Cerebellar nuclear complex (tissue), 1 donor: ENCODE measurements at places on chromosomes 4 and X.

DNA sequence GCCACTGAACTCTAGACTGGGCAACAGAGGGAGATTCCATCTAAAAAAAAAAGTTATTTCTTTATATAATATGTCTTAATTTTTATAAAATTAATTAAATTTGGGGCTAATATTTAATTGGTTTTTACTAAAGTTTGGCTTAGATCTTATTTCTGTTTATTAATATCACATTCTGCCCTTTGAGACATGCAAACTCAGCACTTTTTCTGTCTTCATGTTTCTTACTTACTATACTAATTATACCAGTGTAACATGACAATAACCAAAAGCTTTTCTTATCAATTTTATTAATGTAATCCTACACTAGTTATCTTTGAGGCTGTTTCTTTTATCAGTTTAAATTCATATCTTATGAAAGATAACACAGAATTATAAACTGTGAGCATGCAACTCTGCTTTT is 475.9 kb upstream of the GRID2 start:
- no peak for DNase-seq

- no peak for DNase-seq
Measured at GRCh38 chr4:174928174-174928573, 10.0 kb downstream of the ADAM29 start.

GRCh38 chr4:76175336-76175735 is 27.1 kb upstream of the NUP54 start:
- DNase-seq = no peak

- no peak for DNase-seq
Measured at GRCh38 chr4:88381123-88381522, 2.5 kb downstream of the HERC6 start.

DNA sequence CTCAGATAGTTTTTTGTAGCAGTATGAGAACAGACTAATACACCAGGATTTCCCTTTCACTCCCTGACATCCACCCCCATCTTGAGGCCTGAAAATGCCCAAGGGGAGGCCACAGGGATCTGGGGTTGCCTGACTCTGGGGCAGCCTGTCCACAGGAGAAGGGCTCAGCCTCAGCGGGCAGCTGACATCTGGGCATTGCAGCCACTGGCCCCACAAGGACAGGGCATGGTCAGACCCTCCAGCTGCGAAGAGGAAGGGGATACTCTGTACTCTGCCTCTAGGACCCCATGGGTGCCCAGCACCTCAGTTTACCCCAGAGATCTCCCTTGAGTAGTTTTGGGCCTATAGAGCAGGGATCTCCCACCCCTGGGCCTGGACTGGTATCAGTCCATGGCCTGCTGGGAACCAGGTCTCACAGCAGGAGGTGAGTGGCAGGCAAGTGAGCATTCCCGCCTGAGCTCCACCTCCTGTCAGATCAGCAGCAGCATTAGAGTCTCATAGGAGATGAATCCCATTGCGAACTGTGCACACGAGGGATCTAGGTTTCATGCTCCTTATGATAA is 138.9 kb downstream of the HMX1 start:
- no peak for DNase-seq

GRCh38 chr4:63922146-63922545 is 487.1 kb downstream of the TECRL start:
- DNase-seq = no peak

- DNase-seq = no peak
Measured at GRCh38 chrX:15744181-15744867, 6.3 kb downstream of the CA5B start.

DNA sequence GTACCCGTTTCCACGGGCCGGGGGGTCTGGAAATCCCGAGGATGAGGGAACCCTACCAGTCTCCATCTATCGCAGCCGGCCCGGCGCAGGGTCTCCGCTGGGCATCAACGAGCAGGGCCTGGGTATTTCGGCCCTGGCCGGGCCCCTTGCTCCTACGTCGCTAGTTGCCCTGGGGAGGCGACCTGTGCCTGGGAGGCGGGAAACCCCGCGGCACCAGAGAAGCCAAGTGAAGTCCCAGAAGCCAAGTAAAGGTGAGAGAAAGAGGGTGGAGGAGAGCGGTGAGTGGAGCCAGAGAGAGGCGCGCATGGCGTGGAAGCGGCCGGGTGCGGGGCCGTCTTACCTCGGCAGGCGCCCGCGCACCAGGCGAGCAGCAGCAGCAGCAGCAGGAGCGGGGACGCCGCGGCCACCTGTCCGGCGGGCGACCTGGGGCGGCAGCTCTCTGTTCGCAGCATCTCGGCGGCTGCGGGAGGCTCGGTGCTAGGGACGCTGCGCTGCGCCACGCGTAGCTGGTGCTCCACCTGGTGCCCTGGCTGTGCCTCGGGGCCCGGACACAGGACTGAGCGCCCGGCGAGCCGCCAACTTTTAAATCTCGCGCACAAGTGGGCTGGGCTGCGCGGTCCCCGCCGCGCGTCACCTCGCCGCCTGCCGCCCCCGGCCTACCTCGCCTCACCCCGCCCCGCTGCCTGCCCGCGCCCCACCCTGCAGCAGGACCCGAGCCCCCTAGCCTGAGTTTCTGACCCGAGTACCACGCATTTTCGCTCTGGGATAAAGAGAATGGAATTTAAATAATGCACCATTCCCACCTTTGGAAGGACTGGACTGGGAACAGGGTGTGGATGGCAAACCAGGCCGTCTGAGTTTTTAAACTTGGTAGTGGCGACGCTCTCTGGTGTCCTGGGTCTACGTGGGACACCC is at the start of gene NMU:
TSS of gene NMU (minus strand) at position 558 of the 915 bp plus-strand sequence. CDS start at position 452, 106 bp downstream.
- DNase-seq = no peak

- no peak for DNase-seq
Measured at GRCh38 chr4:149752729-149753128, 62.9 kb downstream of the IQCM start.

- no peak for DNase-seq
Measured at GRCh38 chr4:95256108-95256835, 292.5 kb downstream of the UNC5C start.

DNA sequence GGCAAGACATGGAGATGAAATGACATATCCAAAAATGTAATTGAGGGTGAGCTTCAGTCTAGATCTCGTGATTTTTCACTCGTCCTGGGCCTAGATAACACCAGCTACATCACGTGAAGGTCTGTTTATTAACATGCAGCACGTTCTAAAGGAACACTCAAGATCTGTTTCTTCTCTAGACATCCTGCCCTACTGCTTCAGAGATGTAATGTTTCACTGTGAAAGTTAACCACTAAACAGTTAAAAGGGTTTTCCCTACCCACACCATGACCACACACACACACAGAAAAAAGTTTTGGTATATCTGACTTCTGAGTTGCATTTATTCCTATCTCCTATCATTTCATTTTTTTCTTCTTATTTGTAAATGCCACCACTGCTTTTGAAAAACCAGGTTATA is 52.3 kb upstream of the SMIM31 start:
- no peak for DNase-seq

GRCh38 chrX:122475306-122475705 is 708.8 kb upstream of the GRIA3 start:
- DNase-seq = no peak

DNA sequence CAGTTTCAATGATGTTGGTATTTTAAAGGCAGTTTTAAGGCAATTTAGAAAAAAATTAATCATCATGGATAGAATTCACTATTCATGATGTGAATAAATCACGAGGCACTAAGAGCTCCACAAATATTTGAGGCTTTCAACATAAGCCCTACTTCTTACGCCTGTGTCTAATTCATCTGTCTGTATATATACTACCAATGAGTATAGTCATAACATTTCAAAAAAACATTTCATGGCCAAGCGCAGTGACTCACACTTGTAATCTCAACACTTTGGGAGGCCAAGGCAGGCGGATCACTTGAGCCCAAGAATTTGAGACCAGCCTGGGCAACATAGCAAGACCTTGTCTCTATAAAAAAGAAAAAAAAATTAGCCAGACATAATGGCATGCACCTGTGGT is 56.5 kb downstream of the FBXL5 start:
- DNase-seq = no peak

- no peak for DNase-seq
Measured at GRCh38 chrX:19836337-19836736, 51.1 kb downstream of the SH3KBP1 start.

DNA sequence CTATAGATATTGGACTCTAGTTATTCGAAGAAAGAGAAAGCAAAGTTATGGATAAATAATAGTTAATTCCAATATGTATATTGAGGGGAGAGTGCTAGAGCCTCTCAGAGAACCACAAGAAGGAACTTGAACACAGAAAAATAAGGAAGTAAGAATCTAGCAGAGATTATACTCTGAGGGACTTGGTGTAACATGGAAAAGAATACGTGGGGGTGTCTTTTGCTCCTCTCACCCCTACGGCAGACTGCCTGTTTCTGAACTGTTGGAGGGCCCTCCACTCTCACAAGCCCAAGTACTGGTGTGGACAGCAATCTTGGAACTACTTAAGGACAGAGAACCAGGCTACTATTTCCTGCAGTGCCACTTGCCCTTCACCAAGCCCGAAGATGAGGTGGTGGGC is 1174.4 kb upstream of the PCDH10 start:
- DNase-seq = no peak

DNA sequence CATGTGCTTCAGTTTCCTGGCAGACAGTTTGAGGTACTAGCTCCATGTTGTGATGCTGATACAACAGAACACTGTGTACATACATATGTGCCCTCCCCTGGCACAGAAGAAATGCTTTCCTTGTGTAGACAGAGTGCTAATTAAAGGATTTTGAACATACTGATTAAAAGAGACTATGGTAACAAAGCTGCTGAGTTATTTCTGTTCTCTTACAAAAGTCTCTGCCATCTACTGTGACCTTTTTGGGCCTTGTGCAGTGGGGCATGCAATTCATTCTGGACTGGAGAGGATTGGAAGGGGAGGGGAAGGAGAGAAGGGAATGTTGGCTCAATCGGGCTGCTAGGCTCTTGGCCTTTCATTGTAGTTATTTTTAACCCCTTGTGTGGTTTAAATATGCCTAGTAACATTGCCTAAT is 6.0 kb downstream of the PDLIM5 start:
- no peak for DNase-seq

- DNase-seq = no peak
Measured at GRCh38 chr4:146255463-146255862, 41.1 kb downstream of the REELD1 start.

GRCh38 chr4:45668128-45668527 is 455.7 kb downstream of the GABRG1 start:
- DNase-seq = no peak

- DNase-seq = no peak
Measured at GRCh38 chr4:124631760-124632159, 80.8 kb downstream of the ANKRD50 start.

GRCh38 chr4:126172126-126172525 is 857.4 kb downstream of the FAT4 start:
- DNase-seq = no peak

- no peak for DNase-seq
Measured at GRCh38 chrX:42930951-42931350, 153.0 kb upstream of the PPP1R2C start.

- DNase-seq = no peak
Measured at GRCh38 chr4:102535398-102536082, 34.4 kb downstream of the NFKB1 start.

- no peak for DNase-seq
Measured at GRCh38 chrX:150984169-150984824, 1.2 kb downstream of the HMGB3 start.
